NCI-H748 treated with DMSO at 0.1 percent for 48 hours (cell line): ENCODE measurements at places on chromosomes 7 and 10.

GRCh38 chr7:29496355-29497020 lies 67.1 kb upstream of the PRR15 start:
- DNase-seq, result peak; percentile 79

DNA sequence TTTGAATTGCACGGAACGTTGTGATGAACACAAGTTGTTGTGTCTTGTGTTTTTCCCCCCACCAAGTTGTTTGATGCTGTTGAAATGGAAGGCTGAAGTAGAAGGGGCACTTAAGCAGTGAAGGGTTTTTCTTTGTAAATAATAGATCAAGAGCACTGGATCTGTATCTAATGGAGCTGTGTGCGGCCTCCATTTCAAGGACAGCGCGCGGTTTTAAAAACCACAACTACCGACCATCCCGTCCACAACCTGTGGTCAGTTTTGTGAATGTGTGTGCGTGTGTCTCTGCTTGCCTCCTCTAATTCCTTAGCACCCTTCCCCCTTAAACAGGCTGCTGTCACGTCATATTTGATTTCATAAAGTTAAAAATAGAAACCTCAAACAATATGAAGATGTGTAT lies 165.5 kb downstream of the TCF7L2 start:
- no peak for DNase-seq

- no peak for DNase-seq
Measured at GRCh38 chr10:132827861-132828539, 42.1 kb upstream of the NKX6-2 start.

DNA sequence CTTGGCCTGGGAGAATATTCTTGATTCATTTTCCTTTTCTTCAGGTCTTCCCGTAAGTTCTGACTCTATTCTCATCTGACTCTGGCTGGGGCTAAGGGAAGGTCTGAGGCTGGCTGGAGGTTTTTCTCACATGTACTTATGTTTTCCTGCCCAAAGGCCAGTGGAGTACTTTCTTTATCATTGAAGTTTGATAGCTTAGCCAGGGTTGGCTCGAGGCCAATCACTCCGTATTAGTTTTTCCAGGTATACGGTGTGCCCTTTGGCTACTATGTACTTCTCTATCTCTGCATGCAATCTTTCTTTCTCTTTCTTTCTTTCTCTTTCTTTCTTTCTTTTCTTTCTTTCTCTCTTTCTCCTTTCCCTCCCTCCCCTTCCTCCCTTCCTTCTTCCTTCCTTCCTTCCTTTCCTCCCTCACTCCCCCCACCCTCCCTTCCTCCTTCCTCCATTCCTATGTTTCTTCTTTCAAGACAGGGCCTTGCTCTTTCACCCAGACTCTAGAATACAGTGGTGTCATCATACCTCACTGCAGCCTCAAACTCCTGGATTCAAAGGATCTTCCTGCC lies 26.8 kb upstream of the VKORC1L1 start:
- no peak for DNase-seq

DNA sequence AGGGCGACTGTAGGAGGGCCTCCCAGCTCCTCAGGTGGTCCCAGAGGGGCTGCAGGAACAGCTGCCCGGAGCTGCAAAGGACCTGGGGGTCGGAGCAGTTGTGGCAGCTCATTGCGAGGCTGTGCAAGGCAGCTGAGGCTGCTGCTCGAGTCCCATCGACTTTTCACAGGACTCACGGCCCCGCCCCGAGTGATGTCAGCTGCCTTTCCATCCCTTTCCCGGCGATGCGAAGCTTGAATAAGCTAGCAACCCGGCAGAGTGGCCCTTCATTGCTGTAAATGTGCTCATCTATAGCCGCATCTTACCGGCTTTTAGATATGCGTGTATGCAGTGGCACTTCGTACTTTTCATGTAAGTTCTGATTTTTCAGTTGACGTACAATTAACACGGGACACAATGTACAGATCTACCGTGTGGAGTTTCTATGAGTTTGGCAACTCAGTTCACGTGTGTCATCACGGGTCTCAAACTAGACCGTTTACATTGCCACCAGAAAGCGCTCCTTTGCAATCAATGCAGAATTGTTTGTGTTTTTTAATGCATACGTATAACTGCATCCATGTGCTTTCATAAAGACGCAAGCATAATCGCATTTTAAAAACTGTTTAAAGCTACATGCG lies at the start of gene CH25H:
Gene CH25H, minus strand, starts transcription at position 137 of the 620 bp plus-strand sequence. Its CDS starts 25 bp downstream, at position 112.
- peak; percentile 59 for DNase-seq

- no peak for DNase-seq
Measured at GRCh38 chr7:84105586-84105985, 89.0 kb downstream of the SEMA3A start.
